ENCODE measurements at places on chromosomes 2 and 18.

GRCh38 chr2:118696786-118697465 is 150.5 kb downstream of the EN1 start:
- no peak for DNase-seq

DNA sequence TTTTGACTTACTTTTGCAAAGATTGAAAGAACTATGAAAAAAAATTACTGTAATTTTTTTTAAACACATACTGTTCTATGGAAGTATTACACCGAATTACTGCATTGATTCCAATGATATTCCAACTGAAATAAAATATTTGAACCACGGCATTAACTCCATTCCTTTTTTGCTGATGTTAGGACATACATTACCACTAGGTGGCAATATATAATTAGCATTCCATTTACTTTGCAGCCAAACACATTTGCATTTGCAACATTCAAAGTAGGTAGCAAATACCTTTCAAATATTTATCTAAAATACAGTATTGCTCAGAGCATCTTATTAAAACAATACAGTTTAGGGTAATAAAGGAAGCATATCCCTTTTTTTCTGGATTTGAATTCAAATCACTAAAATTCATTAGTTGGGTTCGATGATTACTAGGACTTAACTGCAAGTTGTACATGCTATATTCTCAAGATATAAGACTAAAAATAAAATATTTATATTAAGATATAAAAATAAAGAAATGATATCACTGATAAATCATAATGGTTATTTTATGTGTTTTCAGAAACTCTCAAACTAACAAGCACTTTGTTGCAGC is 31.3 kb downstream of the LANCL1 start:
- no peak for DNase-seq

- peak; percentile 95 for DNase-seq
Observed at GRCh38 chr2:51013079-51013932, 18.6 kb downstream of the NRXN1 start.

- no peak for DNase-seq
Observed at GRCh38 chr2:180927030-180927686, 53.2 kb upstream of the UBE2E3 start.

DNA sequence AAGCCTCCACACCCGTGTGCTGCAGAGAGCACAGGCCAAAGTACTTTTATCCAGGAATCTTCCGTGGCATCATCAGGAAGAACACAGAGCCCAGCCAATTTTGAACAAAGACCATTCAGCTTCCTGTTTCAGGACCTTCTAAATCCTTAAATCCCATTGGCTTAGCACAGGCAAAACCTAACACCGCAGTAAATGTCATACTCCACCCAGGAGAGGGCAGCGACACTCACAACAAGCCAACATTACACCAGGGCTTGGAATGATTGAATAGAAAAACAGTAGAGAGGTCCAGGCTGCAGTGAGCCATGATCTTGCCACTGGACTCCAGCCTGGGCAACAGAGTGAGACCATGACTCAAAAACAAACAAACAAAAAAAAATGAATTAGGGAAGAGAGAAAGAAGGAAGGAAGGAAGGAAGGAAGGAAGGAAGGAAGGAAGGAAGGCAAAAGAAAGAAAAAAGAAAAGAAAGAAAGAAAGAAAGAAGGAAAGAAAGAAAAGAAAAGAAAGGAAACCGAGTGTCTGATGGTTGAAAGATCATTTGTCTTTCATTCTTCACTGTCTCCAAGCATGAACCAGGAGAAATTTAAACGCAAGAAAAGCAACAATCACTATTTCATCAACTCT is 144.6 kb upstream of the SATB2 start:
- DNase-seq = no peak

- no peak for DNase-seq
Observed at GRCh38 chr2:5660591-5660990, 31.6 kb upstream of the SOX11 start.

DNA sequence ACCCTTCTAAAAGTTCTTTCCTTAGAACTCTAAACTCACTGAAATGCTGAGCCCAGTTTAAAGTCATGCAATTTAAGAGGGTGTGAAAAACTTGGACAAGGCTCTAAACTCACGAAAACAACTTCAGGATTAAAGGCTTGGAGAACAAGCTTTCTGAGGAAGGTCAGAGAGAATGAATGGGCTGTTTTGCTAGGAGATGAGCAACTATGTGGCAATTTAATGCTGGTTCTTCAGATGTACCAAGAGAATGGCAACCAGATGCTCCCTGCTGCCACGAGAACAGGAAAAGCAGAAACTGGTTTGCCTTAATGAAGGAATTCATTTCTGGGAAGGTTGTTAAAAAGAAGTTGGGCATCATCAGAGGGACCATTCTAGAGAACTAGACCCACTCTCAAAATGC is 77.8 kb upstream of the PMAIP1 start:
- DNase-seq = no peak
